ENCODE measurements at places on chromosomes 13 and 19.

DNA sequence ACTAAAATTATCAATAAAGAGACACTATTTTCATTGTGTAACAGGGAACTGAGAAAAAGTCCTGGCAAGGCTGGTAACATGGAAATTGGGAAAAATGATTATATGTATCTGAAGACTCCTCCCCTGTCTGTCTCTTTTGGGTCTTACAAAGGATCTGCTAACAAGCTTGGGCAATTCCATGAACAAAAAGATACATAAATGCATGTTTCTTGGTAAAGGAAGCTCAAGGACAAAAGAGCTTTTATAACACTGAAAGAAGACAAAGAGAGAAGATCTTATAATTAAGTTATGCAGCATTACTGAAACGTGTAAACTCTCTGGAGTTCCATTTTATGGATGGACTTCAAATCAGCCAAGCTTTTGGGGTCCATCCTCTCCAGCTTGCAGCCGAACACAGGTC lies 29.2 kb downstream of the EFNB2 start:
- DNase-seq, result no peak

- no peak for DNase-seq
Observed at GRCh38 chr13:49694446-49694845, 3.2 kb upstream of the EBPL start.

GRCh38 chr13:44053208-44053607 lies 173.5 kb downstream of the LACC1 start:
- no peak for DNase-seq

DNA sequence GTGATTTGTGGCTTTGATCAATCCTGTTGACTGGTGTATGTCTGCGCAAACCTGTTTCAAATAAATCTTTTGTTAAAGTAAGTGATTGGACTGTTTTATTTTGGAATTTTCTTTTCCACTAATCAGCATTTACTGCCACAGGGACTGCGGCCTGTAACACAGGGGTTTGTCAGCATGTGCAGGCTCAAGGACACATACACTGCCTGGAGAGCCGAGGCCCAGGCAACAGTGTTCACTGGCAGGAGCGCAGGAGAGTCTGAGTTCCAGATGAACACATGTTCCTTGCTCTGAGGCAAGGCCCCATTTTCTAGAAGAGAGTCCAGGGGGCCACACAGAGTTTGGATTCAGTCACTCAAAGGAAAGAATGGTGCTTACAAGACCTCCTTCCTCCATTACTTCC lies 26.0 kb downstream of the SHISA2 start:
- DNase-seq, result no peak

GRCh38 chr19:2113439-2114211 lies 16.9 kb downstream of the IZUMO4 start:
- peak; percentile 38 for DNase-seq

- DNase-seq, result peak; percentile 86
Observed at GRCh38 chr13:33272531-33273124, 12.9 kb downstream of the STARD13 start.

- DNase-seq, result no peak
Observed at GRCh38 chr19:15142313-15142712, 35.1 kb downstream of the SYDE1 start.

DNA sequence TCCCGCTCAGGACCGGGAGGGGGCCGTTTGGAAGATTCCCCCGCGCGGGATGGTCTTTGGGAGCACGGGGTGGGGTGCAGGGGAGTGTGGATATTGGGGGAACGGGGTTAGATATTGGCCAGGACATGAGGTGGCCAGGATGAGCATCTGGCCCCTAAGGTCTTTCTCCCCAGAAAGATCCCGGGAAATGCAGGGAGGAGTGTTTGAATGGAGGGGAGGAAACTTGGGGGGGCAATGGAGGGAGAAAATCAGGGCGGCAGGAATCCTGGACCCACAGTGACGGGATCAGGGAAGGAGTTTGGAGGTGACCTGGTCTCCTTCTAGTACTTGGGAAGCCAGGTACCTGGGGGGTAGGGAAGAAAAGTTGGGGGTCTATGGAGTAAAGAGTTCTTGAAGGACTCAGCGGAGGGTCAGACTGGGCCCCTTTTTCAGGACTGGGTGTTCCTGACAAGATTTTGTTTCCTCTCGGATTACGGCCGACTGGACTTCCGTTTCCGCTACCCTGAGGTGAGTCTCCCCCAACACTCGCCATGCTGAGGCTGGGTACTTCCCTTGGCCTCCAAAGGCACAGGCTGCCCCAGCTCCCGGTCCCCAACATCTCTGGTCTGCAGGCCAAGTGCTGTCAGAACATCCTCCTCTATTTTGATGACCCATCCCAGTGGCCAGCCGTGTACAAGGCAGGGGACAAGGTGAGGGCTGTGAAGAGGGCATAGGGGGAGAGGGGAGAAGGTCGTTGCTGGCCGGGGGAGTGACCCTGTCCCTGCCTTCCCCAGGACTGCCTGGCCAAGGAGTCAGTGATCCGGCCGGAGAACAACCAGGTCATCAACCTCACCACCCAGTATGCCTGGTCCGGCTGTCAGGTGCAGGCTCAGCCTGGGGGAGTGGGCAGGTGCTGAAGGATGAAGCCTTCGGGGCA lies 989 bp downstream of the TMEM145 start:
- no peak for DNase-seq

DNA sequence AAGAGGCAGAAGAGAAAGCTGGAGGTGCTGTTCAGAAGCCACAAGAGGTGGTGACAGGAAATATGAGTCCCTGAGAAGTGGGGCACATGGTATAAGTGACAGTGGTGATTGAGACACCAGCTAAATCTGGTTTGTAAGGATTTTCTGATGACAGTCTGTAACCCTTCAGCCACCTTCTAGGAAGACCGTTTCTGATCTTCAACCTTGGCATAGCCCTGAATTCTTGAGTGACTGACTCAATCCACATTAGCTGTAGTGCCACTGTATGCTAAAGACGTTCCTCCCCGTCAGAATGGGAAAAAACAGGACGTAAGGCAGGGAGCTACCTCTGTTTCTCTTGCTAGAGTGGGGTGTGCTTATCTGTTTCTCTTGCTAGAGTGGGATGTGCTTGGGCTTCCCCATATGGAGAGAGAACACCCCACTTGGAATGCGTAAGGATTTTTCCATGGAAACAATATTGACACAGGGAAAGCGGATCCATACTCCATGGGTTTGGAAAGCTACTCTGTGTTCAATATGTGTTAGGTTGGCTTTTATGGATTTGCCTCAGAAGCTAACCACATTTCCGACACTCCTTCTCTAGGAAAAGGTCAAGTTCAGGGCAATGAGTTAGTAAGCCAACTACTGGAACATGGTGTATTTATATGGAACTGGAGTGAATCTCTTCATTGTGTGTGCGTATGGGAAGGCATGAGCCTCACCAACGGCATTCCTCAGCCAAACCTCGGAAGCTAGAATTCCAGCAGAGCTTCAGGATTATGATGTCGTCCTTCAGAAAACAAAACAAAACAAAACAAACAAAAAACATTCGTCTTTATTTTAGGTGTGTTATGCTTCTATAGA lies 948.8 kb upstream of the SLC10A2 start:
- peak; percentile 68 for DNase-seq

- no peak for DNase-seq
Observed at GRCh38 chr13:40651866-40652587, 14.4 kb downstream of the FOXO1 start.

- no peak for DNase-seq
Observed at GRCh38 chr13:112333756-112334543, 42.2 kb upstream of the SPACA7 start.

- peak; percentile 5 for DNase-seq
Observed at GRCh38 chr13:40306817-40307216, 359.6 kb downstream of the FOXO1 start.

DNA sequence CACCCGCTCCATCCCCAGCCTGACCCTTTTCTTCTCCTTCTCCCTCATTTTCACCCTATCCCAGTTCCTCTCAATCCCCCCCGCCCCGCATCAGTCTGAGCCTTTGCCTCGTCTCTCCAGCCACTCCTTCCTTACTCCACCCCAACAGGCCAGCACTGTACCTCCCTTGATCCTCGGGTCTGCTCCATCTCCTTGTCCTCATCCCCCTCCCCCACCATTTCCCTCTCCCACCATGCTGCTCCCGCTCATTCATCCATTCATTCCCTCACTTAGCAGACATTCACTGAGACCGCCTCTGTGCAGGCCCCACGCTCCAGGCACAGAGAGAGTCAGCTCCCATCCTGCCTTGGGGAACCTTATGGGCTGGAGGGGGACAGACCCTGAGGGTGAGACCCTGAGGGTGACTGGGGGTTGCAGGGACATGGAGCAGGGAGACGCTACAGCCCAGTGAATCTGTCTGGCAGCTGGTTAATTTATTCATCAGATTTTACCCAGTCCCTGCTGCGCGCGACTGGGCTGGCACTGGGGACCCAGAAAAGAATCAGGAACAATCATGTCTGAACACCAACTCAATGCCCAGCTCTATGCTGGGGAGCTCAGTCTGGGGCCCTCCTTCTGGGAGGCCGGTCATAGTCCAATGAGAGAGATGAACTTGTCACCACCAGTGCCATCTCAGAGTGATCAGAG lies 881 bp downstream of the ARHGAP33 start:
- no peak for DNase-seq

GRCh38 chr13:51729866-51730553 lies 74.0 kb downstream of the DHRS12 start:
- DNase-seq, result peak; percentile 73

- no peak for DNase-seq
Observed at GRCh38 chr19:39926170-39926760, 8.2 kb downstream of the FCGBP start.

- DNase-seq, result no peak
Observed at GRCh38 chr13:44895264-44895952, 93.9 kb downstream of the NUFIP1 start.

DNA sequence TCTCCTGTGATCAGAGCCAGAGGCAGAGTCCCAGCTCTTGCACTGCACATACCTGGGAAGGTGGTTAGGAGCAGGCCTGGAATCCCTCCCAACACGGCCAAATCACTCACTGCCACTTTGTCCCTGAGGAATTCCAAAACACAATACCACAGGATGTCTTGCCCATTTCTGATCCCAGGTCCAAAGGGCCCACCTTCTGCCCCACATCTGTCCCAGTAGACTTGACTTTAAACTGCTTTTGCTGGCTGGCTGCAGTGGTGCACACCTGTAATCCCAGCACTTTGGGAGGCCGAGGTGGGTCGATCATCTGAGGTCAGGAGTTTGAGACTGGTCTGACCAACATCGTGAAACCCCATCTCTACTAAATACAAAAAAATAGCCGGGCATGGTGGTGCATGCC lies 18.9 kb downstream of the ZNF536 start:
- DNase-seq, result no peak

DNA sequence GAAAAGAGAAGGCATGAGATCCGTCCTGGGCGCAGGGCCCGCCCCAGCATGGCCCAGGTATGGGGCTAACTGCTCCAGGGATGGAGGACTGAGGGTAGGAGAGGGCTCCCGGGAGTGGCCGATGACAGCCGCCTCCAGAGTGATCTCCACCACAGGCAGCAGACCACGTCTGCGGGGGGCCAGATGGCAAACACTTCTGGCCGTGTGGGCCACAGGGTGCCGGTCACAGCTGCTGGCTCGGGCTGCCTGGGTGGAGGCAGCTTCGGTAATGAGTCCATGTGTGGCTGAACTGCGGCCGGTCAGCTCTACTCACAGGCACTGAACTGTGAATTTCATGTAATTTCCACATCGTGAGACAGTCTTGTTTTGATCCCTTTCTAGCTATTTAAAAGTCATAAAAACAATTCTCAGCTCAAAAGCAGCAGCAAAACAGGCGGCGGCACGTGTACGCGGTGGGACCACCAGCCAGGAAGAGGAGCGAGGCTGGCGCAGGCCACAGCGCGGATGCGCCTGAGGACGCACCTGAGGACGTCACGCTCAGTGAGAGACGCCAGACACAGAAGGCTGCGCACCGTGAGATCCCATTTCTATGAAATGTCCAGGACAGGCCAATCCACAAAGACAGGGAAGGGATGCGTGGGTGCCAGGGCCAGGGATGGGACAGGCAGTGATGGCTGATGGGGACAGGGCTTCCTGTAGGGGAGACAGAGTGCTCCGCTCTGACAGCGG lies 4.0 kb downstream of the LSM7 start:
- no peak for DNase-seq

GRCh38 chr19:38792250-38793111 lies 3.5 kb downstream of the LGALS7B start:
- DNase-seq, result peak; percentile 44

- DNase-seq, result no peak
Observed at GRCh38 chr13:80250213-80250810, 90.6 kb downstream of the SPRY2 start.

DNA sequence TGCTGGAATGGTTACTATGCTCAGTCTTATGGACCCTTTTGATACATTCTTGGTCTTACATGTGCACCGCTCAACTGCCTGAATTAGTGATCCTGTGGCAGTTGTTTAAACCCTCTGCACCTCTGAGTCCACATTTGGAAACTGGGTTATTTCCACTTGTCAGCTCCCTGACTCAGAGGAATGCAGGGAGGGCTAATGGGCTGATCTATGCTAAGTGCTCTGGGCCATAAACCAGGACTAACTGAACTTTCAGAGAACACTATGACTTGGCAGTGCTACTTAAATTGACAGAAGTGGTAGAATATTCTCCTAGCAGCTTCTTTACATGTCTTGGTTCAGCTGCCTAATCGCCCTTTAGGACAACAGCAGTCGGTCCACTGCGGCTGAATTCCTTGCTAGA lies 26.8 kb upstream of the MED4 start:
- DNase-seq, result peak; percentile 58

- DNase-seq, result peak; percentile 61
Observed at GRCh38 chr19:15810335-15810734, 5.1 kb downstream of the OR10H1 start.

DNA sequence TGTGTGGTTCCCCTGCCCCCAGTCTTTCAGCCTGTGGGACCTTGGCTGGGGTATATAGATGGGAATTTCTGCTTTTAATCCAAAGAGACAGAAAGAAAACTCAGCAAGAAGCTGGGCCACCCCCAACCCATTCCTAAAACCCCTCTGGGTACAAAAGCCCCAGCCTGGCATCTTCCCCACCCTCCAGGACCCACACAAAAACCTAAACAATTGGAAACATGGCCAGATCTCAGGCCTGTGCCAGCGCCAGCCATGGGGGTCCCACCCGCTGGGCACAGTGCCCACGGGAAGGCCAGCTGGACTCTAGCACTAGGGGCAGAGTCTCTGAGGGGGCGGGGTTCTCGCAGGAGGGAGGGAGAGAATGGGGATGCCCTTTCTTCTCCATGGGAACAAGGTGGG lies 8.6 kb downstream of the LYL1 start:
- DNase-seq, result no peak
